ENCODE measurements at places on chromosomes 16 and 17.

- DNase-seq = no peak
These were observed 385.4 kb upstream of the RBFOX1 start for GRCh38 chr16:6947291-6947690.

GRCh38 chr17:45345554-45346215, 28.9 kb upstream of the MAP3K14 start:
- peak; percentile 69 for DNase-seq

DNA sequence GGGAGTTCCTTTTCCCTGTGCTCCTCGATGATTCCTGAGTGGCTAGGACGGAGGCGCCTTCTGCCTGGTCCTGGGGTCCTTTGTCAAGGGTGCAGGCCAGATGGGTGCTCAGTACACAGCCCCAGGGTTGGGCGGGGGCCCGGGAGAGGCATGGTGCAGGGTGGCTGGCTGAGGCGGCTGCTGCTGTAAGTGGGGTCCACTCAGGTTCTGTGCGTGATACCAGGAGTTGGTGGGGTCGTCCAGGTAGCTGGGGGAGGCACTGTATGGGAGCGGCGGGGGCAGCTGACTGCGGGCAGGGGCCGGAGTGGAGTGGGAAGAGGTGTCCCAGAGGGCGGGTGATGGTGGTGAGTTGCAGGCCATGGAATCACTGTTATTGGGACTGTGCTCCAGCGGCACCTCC, 3.6 kb downstream of the DLX3 start:
- no peak for DNase-seq

DNA sequence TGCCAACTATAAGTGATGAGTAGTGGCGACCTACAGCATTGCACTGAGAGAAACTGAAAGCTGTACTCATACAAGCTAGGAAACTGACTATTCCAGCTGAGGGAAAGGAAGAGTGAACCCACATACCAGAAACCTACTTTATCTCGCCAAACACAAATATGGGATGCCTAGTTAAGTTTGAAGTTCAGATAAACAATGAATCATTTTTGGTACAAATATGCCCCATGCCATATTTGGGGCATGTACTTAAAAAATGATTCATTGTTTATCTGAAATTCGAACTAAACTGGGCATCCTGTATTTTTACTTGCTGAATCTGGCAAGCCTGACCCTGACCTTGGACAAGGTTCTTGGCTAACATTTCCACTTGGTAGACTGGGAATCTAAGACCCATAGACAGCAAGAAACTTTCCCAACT, 527.8 kb upstream of the PSMD7 start:
- no peak for DNase-seq

DNA sequence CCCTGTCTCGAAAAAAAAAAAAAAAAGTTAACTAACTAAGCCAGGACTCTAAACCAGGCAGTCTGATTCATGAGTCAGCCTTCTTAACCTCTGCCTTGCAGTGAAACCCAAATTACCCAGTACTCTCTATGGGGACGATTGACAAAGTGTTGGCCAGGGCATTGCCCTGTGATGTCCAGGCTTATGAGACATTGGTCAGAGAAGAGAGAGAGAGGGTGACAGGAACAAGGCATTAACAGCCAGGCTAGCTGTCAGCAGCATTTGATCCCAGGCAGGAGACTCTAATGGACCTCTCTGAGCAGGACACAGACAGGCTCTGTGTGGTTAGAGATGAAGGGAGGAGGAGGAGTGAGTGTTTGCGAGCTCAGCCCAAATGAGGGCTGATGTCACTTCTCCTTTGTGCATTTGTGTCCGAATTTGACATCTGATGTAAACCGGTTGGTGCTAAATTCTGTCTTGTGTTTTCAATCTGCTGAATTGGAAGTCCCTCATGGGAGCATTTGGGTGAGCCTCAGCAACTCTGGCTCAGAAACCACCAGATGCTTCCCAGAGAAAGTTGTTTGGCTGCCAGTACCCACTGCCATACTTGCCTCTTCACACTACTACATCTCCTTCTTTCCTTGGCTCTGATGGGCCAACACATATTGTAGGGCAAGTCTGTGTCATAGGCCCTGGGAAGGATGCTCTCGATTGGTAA, 4.3 kb upstream of the MYL4 start:
- DNase-seq = no peak

GRCh38 chr17:61579961-61580360, 11.1 kb downstream of the NACA2 start:
- no peak for DNase-seq

DNA sequence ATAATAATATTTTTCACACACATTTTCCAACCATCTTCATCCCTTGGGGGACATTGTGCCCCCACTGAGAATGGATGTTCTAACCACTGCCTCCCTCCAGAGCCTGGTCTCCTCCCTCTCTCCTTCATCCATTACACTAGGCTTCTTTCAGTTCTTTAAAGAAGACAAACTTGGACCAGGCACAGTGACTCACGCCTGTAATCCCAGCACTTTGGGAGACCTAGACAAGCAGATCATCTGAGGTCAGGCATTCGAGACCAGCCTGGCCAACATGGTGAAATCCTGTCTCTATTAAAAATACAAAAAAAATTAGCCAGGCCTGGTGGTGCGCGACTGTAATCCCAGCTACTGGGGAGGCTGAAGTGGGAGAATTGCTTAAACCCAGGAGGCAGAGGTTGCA, 6.5 kb downstream of the ALOX15 start:
- no peak for DNase-seq

- no peak for DNase-seq
These were observed 160.1 kb upstream of the IRX3 start for GRCh38 chr16:54446639-54447038.

GRCh38 chr17:31521632-31522283, 130.3 kb downstream of the RAB11FIP4 start:
- DNase-seq = no peak

- peak; percentile 87 for DNase-seq
These were observed 55.9 kb downstream of the MYO18A start for GRCh38 chr17:29124135-29124924.

DNA sequence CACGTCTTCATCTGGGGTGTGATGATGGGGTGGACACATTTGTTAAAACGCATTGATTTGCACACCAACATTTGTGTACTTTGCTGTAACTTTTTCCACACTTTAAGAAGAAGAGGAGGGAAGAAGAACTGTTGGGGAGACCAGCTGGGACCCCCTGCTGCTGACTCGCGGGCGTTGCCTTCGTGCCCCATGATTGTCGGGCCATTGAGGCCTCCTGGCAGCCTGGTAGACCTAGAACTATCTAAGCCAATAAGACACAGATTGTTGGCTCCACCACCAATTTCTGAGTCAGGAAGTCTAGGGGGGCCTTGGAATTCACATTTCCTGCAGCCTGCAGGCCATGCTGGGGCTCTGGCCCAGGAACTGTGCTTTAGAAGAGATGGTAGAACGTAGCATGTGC, 105.5 kb downstream of the TNFRSF13B start:
- DNase-seq = no peak

- DNase-seq = no peak
These were observed 2.5 kb downstream of the VAMP2 start for GRCh38 chr17:8160224-8160577.

Data from hematopoietic multipotent progenitor cell treated with erythropoietin and hydrocortisone succinate and interleukin-3 and kit ligand, for 8 days (in vitro differentiated cells).